NCI-H1930 (cell line): ENCODE measurements at places on chromosomes 2 and 18.
A peak's percentile ranks its signal among the peaks of the same experiment; 100 is the strongest.

GRCh38 chr18:9630444-9630843 lies 16.1 kb upstream of the PPP4R1 start:
- no peak for DNase-seq

DNA sequence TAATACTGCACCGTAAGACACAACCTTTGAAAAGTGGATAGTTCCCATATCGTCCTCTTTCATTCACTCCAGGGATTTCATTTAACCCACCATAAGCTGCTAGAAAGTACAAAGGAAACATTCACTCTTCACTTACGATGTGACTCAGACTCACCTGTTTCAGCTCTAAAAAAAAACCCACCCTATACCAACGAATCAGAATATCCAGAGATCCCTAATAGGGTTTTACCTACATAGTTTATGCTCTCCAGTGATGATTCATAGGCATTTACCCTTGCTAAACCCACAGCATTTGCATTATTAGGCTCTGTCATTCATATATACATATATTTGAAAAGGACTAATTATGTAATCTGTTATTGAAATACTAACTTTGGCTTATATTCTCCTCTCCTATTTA lies 60.2 kb downstream of the PRPF40A start:
- DNase-seq = no peak

- DNase-seq = no peak
Observed at GRCh38 chr2:105334211-105334610, 3.1 kb upstream of the C2orf49 start.

DNA sequence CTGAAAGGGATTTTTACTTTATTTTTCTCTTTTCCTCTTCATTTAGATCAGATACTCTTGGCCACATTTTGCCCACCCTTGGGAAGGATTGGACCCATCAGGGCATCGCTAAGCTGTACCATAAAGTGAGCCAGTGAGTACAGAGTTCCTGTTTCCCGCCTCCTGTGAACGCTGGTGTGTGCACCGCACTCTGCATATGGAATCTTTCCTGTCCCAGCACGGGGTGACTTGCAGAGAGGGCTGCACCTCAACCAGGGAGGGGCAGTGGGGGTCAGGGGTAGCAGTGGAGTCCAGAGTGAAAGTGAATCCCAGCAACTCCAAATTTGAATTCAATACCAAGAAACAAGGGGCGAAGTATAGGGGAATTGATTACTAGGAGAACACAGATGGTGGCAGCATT lies 58.6 kb downstream of the LPIN1 start:
- DNase-seq = no peak

DNA sequence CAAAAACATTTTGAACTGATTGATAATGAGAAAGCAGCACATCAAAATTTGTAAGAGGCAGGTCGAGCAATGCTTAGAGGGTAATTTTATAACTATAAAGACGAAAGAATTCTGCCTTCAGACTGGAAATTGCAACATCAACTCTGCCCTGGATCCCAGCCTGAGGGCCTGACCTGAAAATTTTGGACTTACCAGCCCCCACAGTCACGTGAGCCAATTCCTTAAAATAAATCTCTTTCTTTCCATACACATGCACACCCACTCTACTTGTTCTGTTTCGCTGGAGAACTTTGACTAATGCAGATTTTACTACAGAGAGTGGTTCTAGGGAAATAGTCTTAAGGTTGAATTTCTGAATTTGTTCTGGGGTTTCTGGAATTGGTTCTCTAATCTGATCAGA lies 14.6 kb upstream of the ACOXL start:
- no peak for DNase-seq

- no peak for DNase-seq
Observed at GRCh38 chr18:23171581-23172156, 36.4 kb downstream of the CABLES1 start.

- DNase-seq = no peak
Observed at GRCh38 chr2:39300044-39300978, 56.5 kb upstream of the CDKL4 start.

DNA sequence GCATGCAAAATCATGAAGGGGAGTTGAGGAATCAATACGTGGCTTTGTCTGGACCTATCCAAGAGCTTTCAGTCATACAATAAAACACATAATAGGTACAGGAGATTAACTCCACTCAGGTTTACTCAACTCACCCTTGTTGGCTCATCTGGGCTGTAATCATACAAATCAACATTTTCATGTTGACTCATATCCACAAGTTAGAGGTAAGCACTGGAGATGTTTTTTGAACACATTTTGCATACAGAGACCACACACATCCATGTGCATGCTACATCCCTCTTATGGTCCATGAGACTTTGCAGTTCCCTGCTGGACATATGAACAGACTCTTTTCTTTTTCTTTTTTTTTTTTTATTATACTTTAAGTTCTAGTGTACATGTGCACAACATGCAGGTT lies 336.9 kb upstream of the PIK3C3 start:
- DNase-seq = peak; percentile 45

GRCh38 chr2:112474844-112475486 lies 7.0 kb upstream of the TTL start:
- no peak for DNase-seq

DNA sequence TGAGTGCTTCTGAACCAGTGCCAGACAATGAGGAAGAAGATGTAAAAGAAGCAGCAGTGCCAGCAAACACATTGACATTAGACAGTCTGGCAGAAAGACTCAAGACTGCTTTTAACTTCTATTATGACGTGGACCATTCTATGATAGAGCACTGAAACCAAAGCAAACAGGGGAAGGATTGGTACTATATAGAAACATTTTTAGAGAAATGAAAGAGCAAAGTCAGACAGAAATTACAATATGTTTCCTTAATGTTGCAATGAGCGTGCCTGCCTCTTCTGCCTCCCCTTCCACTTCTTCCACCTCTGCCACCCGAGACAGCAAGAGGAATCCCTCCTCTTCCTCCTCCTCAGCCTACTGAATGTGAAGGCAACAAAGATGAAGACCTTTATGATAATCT lies 39.7 kb downstream of the DHX57 start:
- DNase-seq = no peak

- DNase-seq = no peak
Observed at GRCh38 chr2:217959723-217960122, 43.1 kb downstream of the TNS1 start.

GRCh38 chr2:86025976-86026743 lies 79.5 kb downstream of the POLR1A start:
- no peak for DNase-seq
